GM12865 (cell line): ENCODE measurements at places on chromosomes 4 and X.
A peak's percentile ranks its signal among the peaks of the same experiment; 100 is the strongest.

DNA sequence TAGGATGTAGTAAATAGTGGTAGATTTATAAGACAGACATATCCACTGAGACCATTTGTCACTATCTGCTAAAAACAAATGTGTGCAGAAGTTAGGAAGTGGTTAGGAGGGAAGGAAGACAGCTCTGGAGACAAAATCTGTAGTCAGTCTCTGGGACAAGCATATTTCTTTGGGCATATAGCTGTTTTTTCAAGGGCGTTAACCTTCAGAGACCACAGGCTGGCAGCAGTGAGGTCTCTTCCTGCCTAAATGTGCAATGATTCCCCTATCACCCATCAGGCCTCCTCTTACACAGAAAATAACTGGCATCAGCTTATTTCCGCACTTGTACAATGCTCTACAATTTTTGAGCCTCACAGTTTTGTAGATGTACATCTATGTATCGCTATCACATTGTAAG, 6.5 kb downstream of the TMEM150C start:
- no peak for DNase-seq

DNA sequence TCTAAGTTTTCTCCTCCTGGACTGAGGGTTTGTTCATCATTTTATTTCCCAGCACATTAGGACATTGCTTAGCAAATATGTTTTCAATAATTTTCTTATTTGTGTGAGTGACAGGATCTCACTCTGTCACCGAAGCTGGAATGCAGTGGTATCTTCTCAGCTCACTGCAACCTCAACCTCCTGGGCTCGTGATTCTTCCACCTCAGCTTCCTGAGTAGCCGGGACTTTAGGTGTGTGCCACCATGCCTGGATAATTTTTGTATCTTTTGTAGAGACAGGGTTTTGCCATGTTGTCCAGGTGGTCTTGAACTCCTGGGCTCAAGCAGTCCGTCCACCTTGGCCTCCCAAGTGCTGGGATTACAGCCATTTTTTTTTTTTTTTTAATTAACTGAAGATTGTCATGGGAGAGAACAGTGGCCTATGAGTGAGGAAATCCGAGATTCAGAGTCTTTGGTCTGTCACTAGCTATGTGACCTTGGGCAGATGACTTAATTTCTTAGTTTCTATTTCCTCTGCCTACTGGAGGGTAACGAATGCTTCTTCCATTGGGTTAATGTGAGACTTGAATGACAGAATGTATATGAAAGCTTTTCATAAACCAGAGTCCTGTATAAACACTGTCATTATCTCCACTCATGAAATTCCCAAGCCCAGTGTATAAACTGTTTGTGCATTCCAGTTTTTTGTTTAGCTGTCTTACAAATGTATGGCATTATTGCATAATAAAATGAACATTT, 23.9 kb downstream of the MOB1B start:
- DNase-seq: peak; percentile 70

- DNase-seq: no peak
These were observed 7.2 kb downstream of the SLC25A6 start for GRCh38 chrX:1384658-1385252.

GRCh38 chr4:3369781-3370674, 71.7 kb upstream of the HGFAC start:
- DNase-seq: peak; percentile 62

GRCh38 chr4:127832585-127832984, 48.1 kb upstream of the PLK4 start:
- peak; percentile 47 for DNase-seq

DNA sequence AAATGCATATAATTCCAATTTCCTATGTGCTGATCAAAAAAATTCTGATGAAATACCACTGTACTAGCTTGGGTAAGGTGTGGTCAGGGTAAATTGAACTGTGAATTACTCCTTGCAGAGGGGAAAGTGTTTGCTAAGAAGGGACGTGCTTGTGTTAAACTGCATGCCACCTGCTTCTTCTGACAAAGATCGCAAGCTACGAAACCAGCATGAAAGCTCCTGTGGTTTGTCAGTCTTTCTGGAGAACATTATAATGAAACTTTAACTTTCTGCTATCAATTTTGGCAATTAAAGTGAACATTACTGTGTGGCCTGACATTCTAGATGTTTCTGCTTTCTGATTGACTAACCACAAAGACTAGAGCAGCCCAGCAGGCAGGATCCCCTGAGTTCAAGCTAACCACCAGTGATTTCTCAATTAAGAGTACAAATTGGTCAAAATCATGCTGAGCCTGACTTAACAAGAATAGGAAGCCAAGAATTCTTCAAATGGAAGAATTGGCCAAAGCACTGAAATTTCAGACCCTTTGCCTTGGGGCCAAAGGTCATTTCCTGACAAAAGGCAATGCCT, 239.0 kb downstream of the SLITRK2 start:
- DNase-seq: no peak

- no peak for DNase-seq
These were observed 2.0 kb downstream of the PARM1 start for GRCh38 chr4:74934888-74935287.

- no peak for DNase-seq
These were observed 2008.5 kb upstream of the TENM3 start for GRCh38 chr4:180234730-180235129.
